Neural progenitor cell (in vitro differentiated cells): ENCODE measurements at places on chromosomes 3 and 15.

DNA sequence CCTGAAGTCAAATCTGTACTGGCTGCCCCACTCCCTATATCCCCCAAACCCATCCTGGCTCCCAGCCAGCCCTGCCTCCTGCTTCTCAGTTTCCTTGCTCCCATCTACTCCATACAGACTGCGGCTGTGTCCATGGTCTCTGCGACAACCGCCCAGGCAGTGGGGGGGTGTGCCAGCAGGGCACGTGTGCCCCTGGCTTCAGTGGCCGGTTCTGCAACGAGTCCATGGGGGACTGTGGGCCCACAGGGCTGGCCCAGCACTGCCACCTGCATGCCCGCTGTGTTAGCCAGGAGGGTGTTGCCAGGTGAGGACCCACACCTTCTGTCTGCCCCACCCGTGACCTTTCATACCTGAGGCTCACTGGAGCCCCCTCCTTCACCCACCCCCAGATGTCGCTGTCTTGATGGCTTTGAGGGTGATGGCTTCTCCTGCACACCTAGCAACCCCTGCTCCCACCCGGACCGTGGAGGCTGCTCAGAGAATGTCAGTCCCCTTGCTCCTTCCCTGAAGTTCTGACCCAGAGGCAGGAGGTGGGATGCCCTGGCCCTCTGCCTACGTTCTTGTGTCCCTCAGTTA, 14.7 kb downstream of the STAB1 start:
- DNase-seq: no peak

DNA sequence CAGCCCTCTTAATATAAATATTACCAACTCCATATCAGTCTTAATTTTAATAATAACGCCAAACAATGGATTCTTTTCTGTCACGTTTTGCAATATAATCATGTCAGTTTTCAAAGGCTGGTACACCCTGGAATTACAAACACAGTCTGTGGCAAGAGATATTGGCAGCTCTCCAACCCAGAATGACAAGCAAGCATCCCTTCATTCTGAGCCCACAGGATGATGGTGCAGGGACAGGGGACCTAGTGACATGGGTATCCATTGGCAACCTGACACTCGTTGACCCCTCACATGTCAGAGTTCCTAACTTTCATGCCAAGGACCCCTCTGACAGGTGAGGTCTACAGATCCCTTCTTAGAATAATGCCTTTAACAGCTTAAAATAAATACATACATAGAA, 154.5 kb upstream of the TSC22D2 start:
- DNase-seq: no peak

GRCh38 chr15:69727121-69727924, 274.7 kb downstream of the RPLP1 start:
- DNase-seq: no peak

- no peak for DNase-seq
Observed at GRCh38 chr3:118936811-118937210, 97.8 kb downstream of the IGSF11 start.

DNA sequence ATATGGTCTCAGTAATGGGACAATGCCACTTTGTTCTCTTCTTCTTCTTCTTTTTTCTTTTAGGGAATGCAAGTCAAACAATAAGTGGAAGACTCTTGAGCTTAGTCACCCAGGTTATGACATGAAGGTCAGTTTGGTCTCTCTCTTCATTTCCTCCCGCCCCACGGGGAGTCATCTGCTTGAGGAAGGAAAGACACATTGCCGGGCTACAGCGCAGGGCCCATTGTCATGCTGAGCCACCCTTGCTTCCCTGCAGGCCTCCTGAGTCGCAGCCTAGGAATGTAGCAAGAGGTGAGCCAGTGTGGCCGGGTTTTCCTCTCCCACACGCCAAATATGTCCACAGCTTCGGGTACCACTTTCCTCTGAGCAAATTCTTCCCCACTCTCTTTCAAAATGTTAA, 47.6 kb downstream of the RAP2B start:
- peak; percentile 26 for DNase-seq

DNA sequence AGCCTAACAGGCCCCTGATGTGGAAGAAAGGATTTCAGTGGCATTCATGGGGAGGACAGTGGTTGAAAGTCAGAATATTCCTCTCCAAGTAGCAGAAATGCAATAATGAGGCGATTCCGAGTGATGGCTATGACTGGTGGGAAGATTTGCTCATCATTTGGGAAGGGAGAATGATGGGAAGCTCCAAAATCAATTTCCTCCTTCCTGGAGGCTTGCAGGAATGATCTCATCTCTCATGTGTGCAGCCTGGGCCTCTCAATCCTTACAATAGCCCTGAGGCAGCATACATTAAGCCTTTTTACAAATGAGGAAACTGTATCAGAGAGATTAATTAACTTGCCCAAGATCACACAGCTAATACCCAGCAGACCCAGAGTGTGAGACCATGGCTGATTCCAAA, 58.7 kb downstream of the BOC start:
- DNase-seq: no peak

GRCh38 chr15:29422606-29423005, 153.0 kb upstream of the NSMCE3 start:
- no peak for DNase-seq

DNA sequence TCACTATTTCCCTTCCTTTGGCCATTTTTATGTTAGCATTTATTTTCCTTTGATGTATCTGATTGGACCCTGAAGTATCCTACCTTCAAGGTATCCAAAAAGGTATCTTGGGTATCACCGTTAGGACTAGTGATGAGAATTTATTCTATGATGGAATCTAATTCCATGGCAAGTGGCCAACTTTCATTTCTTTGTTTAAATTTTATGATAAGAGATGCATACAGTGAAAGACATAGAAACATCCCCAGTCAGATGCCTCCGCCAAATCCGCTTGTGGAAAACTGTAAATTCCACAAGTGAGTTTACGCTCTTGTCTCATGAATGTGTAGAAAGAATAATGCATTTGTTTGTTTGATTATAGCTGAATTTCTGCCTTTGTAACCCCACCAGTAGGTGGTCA, 153.7 kb upstream of the NR2F2 start:
- no peak for DNase-seq

- DNase-seq: no peak
Observed at GRCh38 chr3:38610934-38611333, 38.6 kb downstream of the SCN5A start.

- DNase-seq: no peak
Observed at GRCh38 chr15:63185206-63185605, 4.2 kb upstream of the RAB8B start.

DNA sequence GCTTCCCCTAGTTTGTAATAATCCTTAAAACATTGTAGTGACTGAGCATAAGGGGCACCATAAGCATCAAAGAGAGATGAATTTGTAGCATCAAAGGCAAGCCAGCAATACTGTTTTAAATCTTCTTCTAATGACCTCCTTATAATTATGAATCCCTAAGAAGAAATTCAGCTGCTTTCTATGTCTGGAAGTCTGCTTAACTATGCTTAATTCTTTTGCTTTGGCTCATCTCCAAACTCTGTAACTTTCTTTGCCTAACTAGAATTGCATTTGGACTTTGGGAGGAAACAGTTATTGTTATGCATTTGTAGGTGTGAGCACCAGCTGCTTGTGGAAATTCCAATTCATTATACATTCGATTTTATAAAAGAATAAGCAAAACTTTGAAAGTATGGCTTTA, 117.7 kb upstream of the SPATA16 start:
- DNase-seq: no peak

GRCh38 chr3:195155570-195156241, 115.3 kb downstream of the XXYLT1 start:
- DNase-seq: no peak

GRCh38 chr3:122991236-122991985, 36.2 kb downstream of the SEMA5B start:
- DNase-seq: no peak

- no peak for DNase-seq
Observed at GRCh38 chr3:108410531-108410984, 99.8 kb downstream of the MYH15 start.

DNA sequence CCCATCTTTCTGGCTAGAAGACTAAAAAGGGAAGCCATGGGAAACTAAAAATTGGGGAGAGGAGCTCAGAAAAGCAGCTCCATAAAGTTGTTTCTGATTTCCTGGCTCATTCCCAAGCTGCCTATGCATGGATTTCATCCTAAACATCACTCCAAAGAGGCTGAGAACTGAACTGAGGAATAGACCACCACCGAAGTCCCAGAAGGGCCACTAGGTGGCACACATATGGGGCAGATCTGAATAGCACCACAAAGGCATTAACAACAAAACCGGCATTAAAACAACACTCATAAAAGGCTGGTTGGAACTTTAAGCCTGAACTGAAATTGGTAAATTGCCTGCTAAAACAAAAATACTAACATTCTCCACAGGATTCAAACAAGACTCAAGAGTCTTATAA, 106.3 kb downstream of the PLD1 start:
- DNase-seq: peak; percentile 53

GRCh38 chr3:38307599-38307998, 25.5 kb downstream of the SLC22A14 start:
- no peak for DNase-seq

DNA sequence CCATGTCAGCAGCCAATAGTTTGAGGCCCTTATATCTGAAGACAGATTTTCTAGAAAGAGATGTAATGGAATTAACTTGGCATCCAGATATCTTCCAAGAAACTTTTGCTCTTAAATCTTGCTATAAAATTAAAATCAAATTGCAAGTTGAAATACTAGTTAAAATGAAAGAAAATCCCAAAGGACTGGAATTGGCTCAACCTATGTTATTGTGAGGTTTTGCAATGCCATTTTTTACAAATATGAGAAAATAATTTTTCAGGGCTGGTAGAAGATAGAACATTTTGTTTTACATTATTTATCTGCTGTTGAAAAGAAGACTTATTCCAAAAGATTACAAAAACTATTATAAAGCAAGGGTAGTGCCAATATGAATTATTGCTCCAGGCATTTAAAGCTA, 92.2 kb upstream of the AGTR1 start:
- no peak for DNase-seq

GRCh38 chr3:169550284-169550683, 113.2 kb downstream of the MECOM start:
- no peak for DNase-seq

DNA sequence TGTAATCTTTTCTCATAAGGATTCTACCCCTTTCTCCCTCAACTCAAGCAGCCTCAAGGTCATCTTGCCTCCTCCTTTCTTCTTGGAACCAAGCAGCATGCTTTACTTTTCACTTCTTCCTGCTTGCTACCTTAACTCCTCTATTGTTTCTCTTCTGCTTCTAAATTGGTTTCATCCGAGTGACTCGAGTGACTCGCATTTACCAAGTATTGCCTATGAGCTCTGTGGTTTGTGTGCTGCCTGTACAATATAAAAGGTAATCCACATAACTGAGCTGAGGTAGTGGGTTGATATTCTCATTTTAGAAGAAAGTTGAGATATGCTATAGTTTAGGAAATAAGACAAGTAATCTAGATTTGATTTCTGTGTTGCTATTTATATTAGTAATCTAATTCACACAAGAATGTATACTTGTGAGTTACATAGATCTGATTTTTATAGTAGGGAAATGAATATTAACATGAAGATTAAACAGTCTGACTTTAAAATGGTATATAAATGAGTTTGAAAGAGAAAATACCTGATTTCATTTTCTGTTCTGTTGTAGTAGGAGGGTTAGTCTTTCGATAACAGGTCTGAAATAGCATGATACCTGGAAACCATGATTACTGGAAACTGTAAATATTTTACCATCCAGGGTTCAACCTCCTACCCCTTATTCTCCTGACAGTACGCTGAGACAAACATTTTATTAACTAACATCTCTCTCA, 5.5 kb downstream of the HHLA2 start:
- no peak for DNase-seq

- DNase-seq: no peak
Observed at GRCh38 chr3:104044002-104044401, 1322.7 kb upstream of the ALCAM start.

DNA sequence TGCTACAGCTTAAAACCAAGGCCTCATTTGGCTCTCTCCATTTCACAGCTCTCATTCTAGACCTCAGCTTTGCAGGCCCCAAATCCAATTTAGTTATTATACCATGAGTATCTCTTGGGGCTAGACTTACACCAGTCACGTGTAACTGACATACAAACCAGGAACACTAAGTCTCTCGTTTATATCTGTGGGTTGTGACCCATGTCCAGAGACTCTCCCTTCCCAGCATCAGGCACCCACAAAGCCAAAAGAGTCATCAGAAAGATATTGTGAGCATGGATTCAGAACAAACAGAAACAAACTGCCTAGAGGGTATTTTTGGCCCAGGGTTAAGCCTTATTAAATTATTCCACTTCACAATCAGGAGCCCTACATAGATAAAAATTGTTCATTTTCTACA, 5.6 kb upstream of the CCDC13 start:
- DNase-seq: no peak

GRCh38 chr3:183409219-183409618, 19.2 kb downstream of the MCF2L2 start:
- no peak for DNase-seq

DNA sequence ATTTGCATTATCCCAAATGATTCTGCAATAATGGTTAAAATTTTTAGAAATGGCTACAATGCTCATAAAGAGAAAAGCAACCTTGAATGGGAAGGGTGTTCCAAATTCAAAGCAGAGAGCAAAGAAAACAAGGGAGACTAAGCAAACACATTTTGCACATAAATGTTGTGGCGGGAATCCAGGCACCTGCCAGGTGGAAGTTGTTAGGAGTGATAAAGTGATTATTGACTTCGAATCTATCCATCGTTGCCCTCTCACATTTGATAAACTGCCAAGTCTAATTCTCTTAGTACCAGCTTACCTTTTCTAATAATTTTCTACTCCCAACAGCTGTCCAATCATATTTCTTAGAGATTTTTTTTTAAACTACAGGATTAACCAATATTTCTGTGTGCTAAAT, 244.5 kb downstream of the CACNA2D3 start:
- DNase-seq: no peak

GRCh38 chr3:64223791-64224745, 1.2 kb downstream of the PRICKLE2 start:
- peak; percentile 19 for DNase-seq

- DNase-seq: no peak
Observed at GRCh38 chr3:113791381-113791780, 44.5 kb downstream of the ATP6V1A start.

DNA sequence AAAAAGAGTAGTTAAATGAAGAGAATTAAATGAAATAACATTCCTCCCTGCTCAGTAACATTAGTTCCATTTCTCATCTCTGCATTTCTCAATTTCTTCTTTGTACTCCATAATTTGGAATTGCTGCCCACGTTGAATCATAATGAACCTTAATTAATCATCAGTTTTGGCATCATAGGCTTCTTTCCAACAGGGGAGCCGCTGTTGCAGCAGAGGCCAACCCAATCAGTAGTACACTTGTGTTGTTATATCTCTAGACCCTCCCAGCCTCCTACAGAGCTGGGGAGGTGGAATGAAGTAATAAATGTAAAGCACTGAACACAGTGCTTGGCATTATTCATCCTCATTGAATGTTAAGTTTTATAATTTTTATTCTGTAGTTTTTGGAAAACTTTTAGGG, 240.7 kb downstream of the CHST2 start:
- no peak for DNase-seq

DNA sequence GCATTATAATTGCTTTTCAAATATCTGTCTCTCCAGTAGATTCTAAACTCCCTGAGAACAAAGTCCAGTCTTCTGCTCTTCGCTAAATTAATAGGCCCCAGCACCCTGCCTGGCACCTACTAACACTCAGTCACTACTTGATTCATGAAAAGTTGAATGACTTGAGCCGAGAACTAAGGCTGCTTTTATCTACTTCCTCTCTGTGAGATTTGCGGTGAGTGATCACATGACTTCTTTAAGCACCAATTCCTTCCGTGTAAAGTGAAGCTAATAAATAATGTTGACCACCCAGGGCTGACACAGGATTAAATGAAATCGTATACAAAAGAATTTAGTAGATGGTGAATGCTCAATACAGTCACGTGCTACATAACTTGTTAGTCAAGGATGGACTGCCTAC, 44.6 kb upstream of the PGPEP1L start:
- DNase-seq: no peak
